MCF 10A (cell line): ENCODE measurements at places on chromosomes 16 and 17.

DNA sequence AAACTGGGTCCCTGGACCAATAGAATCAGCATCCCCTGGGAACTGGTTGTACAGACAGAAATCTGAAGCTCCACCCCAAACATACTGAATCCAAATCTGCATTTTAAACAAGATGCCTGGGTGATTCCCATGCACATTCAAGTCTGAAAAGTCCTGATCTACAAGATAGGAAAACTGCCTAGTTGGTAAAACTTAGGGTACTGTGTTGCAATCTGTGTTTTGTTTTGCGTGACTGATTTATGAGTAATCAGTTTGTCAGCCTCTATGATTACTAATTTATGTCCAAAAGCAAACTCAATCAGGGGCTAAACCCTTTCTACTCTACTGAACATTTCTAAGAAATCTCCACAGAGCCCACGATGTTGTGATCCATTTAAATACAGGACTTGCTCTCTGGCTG lies 103.8 kb downstream of the YPEL2 start:
- peak; percentile 85 for DNase-seq

DNA sequence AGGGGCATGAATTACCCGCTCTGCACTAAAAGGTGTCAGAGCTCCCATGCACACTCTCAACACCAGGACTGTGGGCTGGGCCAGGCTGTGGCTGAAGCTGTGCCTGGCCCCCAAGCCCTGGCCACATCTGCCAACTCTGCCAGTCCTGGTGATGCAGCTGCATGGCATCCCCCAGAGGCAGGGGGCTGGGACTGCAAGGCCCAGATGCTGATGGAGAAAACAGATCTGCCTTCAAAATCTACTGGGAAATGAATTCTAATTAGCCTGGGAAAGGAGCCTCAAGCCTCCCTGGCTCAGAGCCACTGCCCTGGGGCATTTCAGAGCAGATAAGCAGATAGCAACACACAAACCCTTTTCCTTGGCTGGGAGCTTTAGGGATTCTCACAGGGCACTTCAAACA lies 3.4 kb downstream of the CHST6 start:
- DNase-seq = no peak

GRCh38 chr17:8629371-8630226 lies 926 bp downstream of the MYH10 start:
- DNase-seq = peak; percentile 42

DNA sequence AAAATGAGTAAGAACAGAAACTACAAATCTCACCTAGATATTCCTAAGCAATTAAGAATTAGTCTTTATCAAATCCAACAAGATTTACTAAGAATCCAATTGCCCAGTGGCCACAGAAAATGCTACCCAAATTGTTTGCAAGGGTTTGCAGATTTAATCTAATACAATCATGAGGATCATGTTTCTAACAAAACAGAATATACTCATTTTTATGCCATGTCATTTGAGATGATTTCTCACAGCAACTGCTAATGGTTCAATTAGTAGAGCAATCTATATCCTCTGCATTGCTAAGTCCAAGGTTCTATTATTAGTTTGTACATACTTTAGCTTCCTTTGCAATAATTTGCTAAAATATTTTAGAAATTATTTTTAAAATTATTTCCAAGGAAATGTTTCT lies 41.2 kb downstream of the HELZ start:
- DNase-seq = no peak

- DNase-seq = no peak
These were observed 16.7 kb upstream of the MTMR4 start for GRCh38 chr17:58531122-58531521.

DNA sequence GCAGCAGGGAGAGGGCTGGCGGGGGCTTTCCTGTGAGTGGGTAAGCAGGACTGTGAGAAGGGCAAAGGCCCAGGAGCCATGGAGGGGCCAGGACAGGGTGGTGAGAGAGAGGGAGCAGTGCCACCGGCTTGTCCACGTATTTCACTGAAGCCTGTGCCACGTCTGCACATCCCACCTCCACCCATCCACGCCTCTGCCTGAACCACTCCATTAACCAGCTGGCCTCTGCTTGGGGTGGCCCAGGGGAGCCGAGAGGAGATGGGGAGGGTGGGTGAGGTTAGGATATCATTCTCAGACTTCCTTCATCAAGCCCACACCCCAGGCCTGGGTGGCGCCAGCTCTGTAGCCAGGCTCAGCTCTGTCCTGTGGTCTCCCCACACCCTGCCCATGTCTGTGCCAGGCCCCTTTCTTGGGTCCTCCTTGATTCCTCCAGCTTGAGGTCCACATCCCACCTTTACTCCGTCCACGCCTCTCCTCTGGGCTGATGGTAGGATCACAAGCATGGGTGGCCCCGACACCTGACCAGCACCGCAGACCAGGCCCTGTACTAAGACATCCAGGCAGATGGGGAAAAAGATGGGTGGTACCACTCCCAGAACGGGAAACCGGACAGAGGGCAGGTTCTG lies 3.2 kb upstream of the FN3K start:
- DNase-seq = no peak

GRCh38 chr17:15999974-16000827 lies 577 bp downstream of the TTC19 start:
- DNase-seq = peak; percentile 30

DNA sequence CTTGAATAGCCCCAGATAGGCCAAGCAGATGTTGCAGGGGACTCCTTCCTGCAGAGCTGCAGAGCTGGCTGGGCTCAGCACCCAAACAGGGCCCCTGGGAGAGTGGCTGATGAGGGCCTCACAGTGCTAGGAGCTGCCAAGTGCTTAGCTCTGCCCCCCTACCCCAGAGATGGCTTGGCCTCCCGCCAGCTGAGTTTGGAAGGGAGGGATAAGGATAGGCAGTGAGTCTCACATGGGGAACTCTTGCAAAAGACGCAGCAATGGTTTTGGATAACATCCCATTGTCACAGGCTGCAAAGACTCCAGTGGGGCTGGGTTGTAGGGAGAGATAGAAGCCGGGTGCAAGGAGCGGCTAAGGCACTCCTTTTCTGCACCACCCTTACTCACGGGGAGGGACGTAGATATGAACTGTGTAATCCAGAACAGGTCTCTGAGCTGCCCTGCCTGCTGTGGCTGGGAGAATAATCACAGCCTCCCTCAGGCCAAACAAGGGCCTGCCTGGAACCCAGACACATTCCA lies 52.9 kb upstream of the MAF start:
- DNase-seq = peak; percentile 68

DNA sequence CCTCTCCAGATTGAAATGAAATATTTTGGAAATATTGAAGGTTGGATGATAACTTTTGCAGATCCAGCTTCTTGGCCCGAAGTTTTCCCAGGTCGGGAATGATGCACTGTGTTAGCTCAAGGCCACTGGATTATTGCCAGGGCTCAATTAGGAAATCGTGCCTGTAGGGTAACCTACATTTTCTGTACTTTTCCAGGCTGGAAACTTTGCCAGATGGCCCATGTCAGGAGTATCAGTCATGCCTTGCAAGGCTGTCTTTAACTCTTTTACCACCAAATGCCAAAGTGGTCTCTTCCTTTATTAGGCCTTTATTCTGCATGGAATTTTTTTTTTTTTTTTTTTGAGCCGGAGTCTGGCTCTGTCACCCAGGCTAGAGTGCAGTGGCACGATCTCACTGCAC lies 8.9 kb upstream of the SEC14L1 start:
- peak; percentile 98 for DNase-seq

DNA sequence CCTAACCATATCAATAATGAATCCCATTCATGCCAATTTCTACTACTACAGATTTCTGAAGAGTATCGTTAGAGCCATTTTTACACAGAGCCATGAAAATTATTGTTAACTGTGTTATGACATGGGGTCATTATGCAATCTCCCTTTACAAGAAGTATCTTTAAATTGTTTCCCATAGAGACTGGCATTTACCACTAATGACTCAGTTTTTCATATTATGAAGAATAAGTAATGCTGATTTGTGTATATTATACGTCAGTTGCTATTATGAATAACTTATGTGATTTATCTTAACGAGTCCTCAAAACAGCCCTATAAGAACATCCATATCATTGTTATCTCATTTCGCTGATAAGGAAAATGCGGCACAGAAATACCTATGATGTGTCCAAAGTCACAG lies 173.8 kb downstream of the KCNJ2 start:
- DNase-seq = no peak

DNA sequence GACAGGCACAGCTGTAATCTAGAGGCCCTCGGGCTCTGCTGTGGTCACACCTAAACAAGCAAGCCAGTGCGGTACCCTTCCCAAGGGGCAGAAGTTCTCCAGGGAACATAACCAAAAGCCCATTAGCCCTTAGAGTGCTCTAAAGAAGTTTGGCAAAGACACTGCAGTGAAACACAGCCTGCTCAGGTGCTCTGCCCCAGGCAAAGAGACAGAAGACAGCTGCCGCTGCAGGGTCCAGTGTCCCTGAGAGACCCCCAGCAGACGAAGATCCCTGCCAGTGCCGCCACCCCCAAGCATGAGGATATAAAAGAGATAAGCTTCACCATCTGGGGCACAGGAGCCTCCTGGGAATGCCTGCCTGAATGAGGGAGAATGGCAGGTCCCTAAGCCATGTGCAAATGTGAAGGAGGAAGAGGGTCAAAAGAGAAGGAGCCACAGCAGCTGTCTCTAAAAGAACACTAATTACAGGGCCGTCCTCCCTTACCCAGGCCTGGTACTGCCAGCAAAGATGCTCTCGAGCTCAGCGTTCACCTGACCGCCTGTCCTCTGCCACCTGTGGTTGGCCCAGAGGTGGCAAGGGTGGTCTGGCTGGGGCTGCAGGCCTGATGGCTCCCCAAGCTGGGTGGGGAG lies 29.7 kb downstream of the CUEDC1 start:
- DNase-seq = no peak

DNA sequence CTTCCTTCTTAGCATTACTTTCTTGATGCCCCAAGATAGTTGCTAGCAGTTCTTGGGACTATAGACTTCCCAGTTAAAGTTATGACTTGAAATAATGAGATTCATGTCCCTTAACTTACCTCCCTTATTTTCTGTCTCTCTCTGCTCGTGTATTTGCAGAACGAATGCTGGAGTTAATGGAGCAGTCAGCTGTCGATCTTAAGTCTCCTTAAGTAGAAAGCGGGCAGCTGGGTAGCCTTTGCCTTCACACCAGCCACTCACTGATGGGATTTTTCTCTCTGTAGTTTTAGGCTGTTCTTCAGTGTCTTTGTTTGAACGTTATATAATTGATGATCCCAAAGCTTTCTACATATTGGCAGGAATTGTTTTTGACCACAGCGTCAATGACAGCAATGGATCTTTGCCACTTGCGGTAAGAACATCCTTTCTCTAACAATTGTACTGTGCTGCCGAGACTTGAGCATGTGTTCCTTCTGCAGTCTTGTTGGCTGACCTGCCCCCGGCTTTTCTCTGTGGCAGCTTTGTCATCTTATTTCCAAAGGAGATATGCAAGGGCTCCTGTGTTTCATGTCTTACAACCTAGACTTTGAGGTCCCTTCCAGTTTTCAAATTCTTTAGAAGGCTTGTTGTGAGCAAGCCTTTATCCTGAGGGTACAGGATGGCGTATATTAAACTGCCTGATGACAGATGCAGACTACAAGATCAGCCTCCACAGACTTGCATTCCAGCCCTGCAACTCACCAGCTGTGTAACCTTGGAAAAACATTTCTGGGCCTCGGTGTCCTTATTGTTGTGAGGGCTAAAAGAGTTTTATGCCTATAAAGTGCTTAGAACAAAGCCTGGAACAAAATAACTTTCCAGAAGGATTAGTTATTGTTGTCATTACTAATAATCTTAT lies 25.1 kb upstream of the ABCA3 start:
- DNase-seq = no peak

GRCh38 chr16:66948134-66948836 lies 12.8 kb upstream of the CES3 start:
- DNase-seq = no peak
